ENCODE measurements at places on chromosomes 1 and 21.

DNA sequence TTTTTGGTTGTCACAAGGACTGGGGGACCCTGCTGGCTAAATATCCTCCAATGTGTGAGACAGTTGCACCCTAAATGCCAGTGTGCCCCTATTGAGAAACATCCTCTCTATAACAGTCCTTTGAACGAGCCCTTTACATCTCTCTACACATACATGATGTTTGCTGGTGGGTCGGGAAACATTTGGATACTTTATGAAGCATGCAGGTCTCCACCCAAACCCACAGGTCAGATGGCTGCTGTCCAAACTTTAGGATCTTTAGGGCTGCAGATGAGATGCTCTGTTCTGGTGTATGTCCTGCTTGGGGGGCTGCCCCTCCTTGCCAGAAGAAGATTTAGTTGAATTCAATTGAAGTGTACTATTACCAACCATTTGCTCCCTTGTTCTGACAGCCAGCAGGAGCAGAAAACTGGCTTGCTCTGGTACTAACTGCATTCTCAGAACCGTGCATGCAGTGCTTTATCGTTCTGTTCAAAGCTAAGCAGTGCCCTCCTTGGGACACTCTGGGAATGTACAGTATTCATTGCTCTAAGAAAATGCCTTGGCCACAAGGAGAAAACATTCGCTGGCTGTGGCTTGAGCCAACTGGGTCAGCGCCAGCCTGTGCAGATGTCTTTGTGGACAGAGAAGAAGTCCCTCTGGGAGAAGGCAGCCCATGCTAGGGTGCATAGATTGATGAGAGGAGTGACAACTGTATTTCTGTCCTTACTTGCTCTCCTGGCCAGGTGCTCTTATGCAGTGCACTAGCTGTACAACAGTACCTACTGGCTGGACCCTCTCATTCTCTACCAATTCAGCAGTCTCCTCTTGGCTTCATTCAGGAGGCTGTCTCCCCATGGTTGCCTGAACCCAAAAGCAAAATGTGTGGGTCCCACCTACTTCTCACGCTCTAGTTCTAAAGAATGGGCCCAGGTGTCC lies 61.4 kb upstream of the DIRAS3 start:
- no peak for DNase-seq

DNA sequence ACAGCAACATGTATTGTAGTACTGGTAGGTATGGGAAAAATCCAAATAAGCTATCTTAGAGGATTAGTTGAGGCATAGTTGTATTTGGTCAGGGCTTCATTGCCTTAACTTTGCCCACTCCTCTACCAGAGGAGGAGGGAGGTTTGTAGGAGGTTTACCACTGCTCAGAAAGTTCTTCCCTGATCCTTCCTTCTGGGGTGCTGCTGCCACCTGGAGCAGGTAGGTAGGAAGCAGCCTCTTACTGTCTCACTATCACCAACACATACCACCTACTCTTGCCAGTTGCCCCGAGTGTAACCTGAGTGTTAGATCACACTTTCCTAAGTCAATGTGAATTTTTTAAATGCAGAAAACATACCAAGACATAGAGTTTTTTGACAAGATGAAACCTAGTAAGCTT lies 24.1 kb upstream of the ZSWIM5 start:
- no peak for DNase-seq

- DNase-seq, result no peak
Measured at GRCh38 chr21:41396558-41397075, 29.4 kb upstream of the MX1 start.

GRCh38 chr1:210407207-210407886 lies 78.6 kb downstream of the HHAT start:
- peak; percentile 83 for DNase-seq

GRCh38 chr1:30336550-30337323 lies 386.6 kb downstream of the MATN1 start:
- no peak for DNase-seq

GRCh38 chr1:32966900-32967299 lies 2.3 kb upstream of the RNF19B start:
- no peak for DNase-seq

DNA sequence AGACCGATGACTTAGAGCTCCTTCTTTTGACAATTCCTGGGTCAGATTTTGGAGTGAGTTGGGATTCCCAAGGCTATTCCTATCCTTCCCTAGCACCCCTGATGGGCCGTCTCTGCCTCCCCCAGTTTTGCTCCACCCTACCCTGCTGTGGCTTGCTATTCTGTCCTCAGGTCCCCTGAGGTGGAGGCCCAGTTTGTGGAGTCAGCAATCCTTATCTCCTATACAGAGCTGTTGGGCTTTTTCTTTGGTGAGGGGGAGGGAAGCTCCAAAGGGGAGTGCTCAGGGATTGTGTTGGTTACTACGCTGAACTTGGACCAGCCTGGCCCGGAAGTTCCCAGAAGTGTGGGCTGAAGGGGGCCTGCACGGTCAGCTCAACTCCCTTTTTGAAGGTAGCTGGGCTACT lies 7.6 kb downstream of the SESN2 start:
- no peak for DNase-seq

DNA sequence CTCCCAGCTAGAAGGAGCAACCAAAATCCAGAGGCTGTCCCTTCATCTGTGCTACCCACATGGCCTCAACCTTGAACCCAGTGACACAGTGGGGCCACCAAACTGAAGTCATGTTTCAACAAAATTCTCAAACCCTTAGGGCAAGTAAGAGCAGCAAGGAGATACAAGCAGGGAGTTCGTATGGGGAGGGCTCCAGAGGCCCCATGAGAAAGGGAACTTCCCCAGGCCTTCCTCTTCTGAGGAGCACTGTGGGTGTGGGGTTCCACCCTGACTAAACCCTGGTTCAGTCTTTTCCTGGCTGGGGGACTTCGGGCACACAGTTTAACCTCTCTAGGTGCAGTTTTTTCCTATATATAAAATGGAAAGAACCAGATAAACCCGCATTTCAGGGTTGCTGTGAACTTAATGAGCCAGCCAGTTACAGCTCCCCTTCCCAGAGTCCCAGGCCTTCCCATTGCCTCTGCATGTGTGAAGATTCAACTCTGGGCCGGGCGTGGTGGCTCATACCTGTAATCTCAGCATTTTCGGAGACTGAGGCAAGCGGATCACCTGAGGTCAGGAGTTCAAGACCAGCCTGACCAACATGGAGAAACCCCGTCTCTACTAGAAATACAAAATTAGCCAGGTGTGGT lies 8.0 kb upstream of the THEMIS2 start:
- DNase-seq, result no peak

DNA sequence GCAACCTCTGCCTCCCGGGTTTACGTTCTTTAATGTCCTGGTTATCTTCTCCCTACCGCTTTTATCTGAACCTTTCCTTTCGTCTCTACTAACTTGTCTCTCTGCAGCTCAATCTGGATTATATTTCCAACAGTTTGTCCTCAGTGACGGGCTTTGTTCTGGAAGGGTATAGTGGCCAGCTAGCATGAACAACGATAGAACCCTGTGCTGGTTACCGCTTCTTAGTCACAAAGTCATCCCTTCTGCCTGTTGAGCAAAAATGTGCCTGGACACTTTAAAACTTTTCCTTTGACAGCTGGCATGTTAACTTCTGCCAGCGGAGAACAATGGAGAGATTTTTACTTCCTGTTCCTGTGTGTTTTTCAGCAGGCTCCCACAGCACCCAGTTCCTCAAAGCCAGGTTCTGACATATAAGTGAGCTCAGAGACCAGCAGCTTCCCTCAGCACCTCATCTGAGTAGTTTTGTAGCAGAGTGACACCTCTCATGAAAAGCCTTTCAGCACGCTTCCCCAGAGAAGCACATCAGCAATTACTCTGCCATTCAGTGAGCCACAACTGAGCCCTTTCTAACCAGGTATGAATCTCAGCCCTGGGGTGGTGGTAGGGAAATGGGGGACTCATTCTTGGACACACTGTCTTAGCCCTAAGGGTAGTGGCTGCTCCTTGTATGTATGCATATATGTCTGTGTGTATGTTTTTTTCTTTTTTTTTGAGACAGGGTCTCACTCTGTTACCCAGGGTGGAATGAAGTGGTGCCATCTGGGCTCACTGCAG lies 23.6 kb upstream of the CCDC17 start:
- no peak for DNase-seq

DNA sequence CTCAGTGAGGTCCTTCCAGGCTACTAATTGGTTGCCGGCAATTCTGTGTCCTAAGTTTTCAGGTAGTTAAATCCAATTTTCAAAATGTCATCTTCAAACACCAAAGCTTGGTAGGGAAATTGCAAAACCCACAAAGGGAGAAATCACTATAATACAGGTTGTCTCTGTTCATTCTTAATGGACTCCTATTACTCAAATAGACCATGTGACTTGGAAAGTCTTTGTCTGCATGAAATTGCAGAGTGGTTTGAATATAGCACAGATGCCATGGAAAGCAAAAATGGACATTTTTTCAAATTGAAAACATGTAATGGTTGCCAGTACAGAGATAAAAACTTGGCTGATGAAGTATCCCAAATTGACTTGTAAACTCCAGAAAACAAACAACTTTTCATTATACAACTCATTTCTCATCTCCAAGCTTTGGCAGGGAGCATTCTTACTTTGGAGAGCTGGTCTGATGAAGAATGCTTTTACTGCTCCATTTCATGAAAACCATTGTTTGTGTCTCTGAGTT lies 169.5 kb upstream of the PKN2 start:
- DNase-seq, result no peak
